Right renal cortex interstitium (tissue), 3 donors: ENCODE measurements at places on chromosomes 2 and 18.

GRCh38 chr2:183123959-183124221 is 353 bp upstream of the NUP35 start:
- no peak for DNase-seq

DNA sequence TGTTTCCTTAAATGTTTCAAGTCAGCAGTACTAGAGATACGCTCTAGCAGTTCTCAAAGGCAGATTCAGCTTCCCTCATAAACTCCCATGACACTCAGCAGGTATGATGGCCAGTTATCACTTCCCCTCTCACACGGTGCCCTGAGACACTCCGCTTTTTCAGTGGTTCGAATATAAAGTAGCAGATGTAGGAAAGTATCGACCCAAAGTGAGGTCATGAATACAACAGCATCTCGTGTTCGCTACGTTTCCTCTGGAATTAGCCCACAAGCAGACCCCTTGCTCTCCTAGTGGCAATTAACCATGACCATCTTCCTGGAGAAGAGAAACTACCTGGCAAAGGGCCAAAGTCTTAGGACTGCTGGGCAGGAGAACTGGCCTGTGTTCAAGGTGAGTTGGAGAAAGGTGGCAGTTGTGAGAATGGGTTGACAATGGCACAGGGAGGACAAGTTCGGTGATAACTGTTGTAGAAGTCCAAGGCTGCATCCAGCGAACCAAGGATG is 9.3 kb upstream of the AGBL5 start:
- DNase-seq: no peak

DNA sequence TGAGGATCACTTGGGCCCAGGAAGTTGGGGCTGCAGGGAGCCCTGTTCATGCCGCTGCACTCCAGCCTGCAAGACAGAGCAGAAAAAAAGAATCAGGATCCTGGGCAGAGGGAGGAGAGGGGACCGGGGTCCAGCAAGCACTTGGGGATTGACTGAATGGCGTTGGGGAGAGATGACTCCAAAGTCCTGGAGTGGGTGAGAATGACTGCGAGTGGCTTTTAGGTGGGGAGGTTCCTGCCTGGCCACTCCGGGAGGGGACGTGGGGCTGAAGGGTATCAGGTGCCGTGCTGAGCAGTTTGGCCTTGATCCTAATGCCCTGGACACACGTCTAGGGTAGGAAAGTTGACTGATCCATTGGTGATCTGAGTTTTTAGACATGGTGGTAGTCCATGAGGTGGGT is 3.5 kb upstream of the NFATC1 start:
- no peak for DNase-seq

GRCh38 chr2:168607992-168608391 is 151.9 kb downstream of the CERS6 start:
- DNase-seq: no peak

GRCh38 chr2:230680463-230681170 is 32.0 kb upstream of the CAB39 start:
- DNase-seq: no peak
